ENCODE measurements at places on chromosomes 7 and 10. TPM values are rescaled to one million over a fixed set of nuclear protein-coding genes. Genes with fewer than 3 reads are reported as not detected.

CXCL12 gene
- 269 TPM for total RNA-seq

SLC29A4 gene
- 1.5 TPM for total RNA-seq

PDE6C gene
- total RNA-seq, result not detected

SEMA4G gene
- 1.8 TPM for total RNA-seq

RADIL gene
- total RNA-seq, result 2.3 TPM

DLX6 gene
- not detected for total RNA-seq

RASSF4 gene
- 7.8 TPM for total RNA-seq

LHPP gene
- total RNA-seq, result 14.8 TPM

ZDHHC16 gene
- 58.9 TPM for total RNA-seq

TIMM23 gene
- total RNA-seq, result 69.6 TPM

CCDC172 gene
- not detected for total RNA-seq

CRPPA gene
- total RNA-seq, result 2.1 TPM

FAM180A gene
- 34.4 TPM for total RNA-seq

PPP1R9A gene
- 1.6 TPM for total RNA-seq

TRPV6 gene
- total RNA-seq, result not detected

PHKG1 gene
- total RNA-seq, result 3.8 TPM

HOXA5 gene
- total RNA-seq, result not detected

TMEM72 gene
- not detected for total RNA-seq

POT1 gene
- 26.5 TPM for total RNA-seq

GCK gene
- 0.36 TPM for total RNA-seq

NPFFR1 gene
- total RNA-seq, result not detected

GJD4 gene
- 0.16 TPM for total RNA-seq

TEX47 gene
- total RNA-seq, result not detected

STK32C gene
- total RNA-seq, result 15.2 TPM

TRDMT1 gene
- 26.0 TPM for total RNA-seq

C10orf67 gene
- total RNA-seq, result 0.16 TPM

SLC13A4 gene
- 0.16 TPM for total RNA-seq

FKBP6 gene
- not detected for total RNA-seq

COL13A1 gene
- total RNA-seq, result 15.4 TPM

LIPM gene
- total RNA-seq, result not detected

OPALIN gene
- total RNA-seq, result not detected

SLIT1 gene
- not detected for total RNA-seq

Data from hair follicle dermal papilla cell (primary cell).